ENCODE measurements at places on chromosomes 6 and 20. TPM values are rescaled to one million over a fixed set of nuclear protein-coding genes. Genes with fewer than 3 reads are reported as not detected.

The MATN4 gene
- 1.5 TPM for total RNA-seq

The RGS17 gene
- total RNA-seq, result not detected

The SNRPB gene
- total RNA-seq, result 422 TPM

The PAX1 gene
- total RNA-seq, result not detected

The CCDC167 gene
- total RNA-seq, result 53.4 TPM

The SEL1L2 gene
- not detected for total RNA-seq

The CCM2L gene
- total RNA-seq, result not detected
